SW480 (cell line): ENCODE measurements at places on chromosomes 16 and 17.
A peak's percentile ranks its signal among the peaks of the same experiment; 100 is the strongest.

GRCh38 chr17:66686601-66687000, 148.3 kb upstream of the CACNG5 start:
- no peak for DNase-seq

DNA sequence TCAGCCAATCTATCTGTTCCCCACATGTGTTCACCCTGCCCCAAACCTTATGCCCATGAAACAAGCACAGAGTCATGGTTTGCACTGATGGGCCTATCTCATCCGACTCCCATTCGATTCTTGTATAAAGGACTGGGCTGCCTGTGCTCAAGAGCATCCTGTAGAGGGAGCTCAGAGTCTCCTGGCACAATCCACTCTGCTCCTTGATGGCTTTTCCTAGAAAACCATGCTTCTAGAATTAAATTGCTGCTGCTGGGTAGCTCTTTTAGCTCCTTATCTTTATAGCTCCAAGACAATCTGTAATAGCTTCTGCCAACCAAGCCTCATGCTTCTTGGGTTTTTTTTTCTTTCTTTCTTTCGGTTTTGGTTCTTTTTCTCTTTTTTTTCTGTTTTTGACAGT, 9.7 kb downstream of the ZNF19 start:
- DNase-seq = peak; percentile 15

GRCh38 chr16:58502217-58502921, 2.4 kb downstream of the NDRG4 start:
- DNase-seq = no peak

GRCh38 chr17:35074711-35075707, 11.5 kb upstream of the RFFL start:
- DNase-seq = no peak

DNA sequence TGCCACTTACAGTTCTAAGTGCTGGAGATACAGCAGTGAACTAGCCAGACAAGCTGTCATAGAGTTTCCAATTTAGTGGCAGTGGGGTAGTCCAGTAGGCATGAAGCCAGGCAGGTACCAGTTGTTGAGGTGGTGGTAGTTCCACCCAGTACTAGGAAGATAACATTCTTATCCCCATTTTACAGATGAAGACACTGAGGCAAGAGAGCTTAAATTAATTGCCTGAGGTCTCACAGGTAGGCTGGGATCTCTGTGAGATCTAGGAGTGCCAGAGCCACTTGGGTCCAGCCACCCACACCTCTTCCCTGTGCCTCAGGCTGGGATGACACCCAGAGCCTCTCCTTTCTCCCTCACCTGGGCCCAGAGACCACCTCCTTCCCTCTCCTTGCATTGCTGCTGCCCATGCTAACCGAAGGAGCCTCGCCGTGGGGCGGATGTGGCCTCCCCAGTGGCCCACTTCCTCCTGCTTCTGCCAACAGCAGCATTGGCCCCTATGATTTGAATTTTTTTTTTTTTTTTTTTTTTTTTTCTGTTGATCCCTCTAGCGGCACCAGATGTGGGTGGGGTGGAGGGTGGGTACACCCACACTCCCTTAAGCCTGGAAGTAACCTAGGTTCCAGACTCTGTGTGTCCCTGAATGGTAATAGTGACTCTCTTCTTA, 114.0 kb downstream of the PRKCB start:
- DNase-seq = no peak

DNA sequence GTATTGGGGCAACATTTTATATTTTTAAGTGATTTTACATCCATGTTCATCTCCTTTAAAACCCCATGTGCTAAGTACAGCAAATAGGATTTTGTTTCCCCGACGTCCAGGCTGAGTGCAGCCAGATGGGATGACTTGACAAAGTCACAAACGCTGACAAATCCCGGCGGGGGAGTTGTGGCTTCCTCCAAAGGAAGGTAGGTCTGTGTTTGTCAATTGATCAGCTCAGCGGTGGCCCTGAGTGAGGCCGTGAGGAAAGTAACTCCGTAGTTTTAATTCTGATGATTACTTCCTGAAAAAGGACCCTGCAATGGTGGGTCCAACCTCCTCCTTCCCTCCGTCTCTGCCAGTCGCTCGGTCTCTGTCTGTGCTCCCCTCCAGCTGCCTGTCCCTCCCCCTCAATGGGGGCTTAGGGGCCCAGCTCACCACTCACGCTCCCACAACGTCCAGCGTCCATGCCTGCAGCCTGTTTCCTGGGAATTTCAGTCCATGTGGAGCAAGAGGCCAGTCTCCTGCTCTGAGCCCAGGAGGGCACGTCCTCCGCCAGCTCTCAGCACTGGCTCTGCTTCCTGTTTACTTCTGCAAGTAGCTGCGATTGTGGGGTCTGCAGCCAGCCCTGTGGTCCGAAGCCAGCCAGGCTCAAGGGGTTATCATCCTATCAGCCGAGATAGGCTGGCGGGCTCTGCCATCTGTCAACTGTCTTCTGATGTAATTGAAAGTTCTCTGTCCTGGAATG, 209.4 kb upstream of the FOXF1 start:
- DNase-seq = no peak

DNA sequence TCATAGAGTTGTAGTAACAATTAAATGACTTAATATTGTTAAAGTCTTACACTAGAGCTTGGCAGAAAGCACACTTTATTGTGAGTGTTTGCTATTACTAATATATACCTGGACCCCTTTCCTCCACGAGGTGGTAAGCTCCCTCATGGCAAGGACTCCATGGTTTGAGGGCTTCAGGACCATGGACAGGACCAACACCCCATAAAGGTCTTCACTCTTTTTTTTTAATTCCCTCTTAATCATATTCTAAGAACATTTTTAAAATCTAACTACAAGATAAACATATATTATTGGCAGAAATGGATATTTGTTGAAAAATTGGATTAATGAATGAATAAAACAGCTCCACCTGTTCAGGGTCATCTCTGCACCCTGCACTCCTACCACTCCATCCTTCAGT, 154.5 kb downstream of the CBLN1 start:
- no peak for DNase-seq

- peak; percentile 17 for DNase-seq
Observed at GRCh38 chr17:42456223-42457106, 2.2 kb upstream of the ATP6V0A1 start.

DNA sequence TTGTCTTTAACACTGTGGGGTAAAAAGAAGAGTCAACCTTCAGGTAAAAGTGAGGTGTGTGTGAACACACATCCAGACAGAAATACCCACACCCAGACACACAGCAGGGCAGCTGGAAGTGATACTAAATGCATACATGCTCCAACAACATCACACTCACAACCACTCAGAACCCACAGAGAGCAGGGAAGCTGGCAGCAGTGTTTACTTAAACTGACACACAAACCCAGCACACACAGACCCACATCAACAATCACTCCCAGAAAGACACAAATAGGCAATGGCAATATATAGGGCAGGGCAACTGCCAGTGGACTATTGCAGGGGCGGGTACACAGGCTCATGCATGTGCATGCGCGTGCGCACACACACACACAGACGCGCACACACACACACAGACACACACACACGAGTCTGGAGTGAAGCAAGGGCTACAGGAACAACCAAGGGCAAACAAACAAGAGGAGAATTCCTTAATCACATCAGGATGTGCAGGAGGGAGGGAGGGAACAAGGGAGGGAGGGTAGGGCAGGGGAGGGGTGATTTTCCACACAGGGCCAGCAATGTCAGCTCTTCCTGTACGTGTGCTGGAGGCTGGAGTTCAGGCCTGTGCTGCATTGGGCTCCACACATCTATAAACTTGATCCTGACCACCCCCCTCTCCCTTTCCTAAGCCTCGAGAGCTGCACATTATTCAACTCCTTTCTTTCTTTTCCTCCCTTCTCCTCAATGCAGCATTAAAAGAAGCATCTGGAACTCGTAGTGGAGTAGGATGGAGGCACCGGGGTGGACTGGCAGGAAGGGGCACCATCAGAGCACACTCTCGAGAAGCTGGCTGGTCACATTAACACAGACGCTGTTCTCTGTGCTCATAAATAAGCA, 30.1 kb downstream of the HIC1 start:
- DNase-seq = no peak

GRCh38 chr16:52553322-52553721, 6.4 kb upstream of the TOX3 start:
- DNase-seq = no peak

DNA sequence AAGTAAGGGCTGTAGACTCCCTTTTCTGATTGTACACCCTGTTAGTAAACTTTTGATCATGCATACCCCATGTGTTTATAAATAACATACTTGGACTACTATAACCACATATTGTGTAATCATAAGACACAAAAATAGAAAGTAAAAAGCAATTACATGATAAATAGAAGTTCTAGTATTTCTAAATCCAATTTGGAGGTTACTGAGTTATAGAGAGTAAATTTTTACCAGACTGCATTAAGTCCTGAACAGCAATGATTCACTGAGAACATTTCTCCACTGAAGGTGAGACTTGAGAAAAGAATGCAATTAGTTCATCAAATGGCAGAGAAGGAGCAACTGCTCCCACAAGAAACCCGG, 7.7 kb upstream of the TBKBP1 start:
- DNase-seq = no peak

- no peak for DNase-seq
Observed at GRCh38 chr17:49287481-49287880, 56.9 kb upstream of the PHOSPHO1 start.
